PC-3 (cell line): ENCODE measurements at places on chromosomes 12 and 14.

DNA sequence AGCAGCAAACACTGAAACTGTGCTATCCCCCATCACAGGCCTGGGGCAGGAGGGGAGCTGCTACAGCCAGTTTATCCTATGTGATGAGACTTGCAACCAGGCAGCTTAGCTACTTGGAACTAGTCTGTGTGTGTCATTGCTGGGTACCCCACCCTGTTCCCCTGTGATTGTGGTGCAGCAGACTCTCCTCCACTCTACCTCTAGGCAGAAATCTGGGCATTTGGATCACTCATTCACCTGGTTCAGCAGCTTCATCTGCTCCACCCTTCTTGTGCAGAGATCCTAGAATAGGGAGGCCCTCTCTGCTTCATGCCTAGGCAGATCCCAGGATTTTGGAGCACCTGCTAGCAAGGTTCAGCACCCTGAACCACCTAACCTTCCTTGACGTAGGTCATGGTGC is 8.8 kb downstream of the TAS2R13 start:
- H3K27me3 ChIP-seq = no peaks in the 10 kb centered on the region
- no peak for DNase-seq
- H3K4me3 ChIP-seq = no peak overlapping the region
- H3K27ac ChIP-seq = no peak overlapping the region
- H3K4me1 ChIP-seq = no peaks in the 10 kb centered on the region

- no peaks in the 10 kb centered on the region for H3K27me3 ChIP-seq
- DNase-seq = no peak
- no peak overlapping the region for H3K4me3 ChIP-seq
- no peaks in the 10 kb centered on the region; the same call in 1 of the 2 replicates for H3K4me1 ChIP-seq
- H3K36me3 ChIP-seq = peaks cover 6% of the 10 kb centered on the region; the same call in 1 of the 2 replicates
- no peak overlapping the region for H3K27ac ChIP-seq
Measured at GRCh38 chr12:32726286-32726685, 29.4 kb downstream of the YARS2 start.

DNA sequence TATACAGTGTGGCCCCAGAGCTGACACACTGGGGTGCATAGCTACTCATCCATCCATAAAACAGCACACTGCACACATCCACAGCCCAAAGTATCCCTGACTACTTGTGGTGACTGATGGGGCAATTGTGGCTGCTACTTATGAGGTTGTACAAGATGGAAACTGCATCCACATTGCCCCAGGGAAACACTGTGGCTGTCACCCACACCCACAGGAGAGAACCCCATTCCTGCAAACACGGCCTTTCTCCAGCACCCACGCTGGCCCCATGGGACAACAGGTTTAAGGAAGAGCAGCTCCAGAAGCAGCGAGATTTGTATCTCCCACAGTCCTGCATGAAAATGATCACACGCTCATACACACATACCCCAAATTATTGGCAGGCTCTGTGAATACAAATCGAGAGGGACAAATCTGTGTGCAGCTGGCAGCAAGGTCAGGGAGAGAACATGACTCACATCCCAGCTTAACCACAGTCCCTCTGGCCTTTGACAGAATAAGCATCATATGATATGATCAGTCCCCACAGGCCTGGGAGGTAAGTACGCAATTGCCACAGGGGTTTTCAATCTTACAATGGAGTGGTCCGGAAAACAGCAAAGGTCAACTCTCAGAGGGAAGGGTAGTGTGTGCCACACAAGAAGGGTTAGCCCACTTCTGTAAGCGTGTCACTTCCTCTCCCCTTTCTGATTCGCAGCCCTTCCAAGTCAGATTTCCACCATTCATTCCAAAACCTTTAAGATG is 61.9 kb downstream of the ESR2 start:
- no peaks in the 10 kb centered on the region for H3K36me3 ChIP-seq
- no peaks in the 10 kb centered on the region for H3K27me3 ChIP-seq
- no peak overlapping the region for H3K4me3 ChIP-seq
- peak; percentile 88 for DNase-seq

DNA sequence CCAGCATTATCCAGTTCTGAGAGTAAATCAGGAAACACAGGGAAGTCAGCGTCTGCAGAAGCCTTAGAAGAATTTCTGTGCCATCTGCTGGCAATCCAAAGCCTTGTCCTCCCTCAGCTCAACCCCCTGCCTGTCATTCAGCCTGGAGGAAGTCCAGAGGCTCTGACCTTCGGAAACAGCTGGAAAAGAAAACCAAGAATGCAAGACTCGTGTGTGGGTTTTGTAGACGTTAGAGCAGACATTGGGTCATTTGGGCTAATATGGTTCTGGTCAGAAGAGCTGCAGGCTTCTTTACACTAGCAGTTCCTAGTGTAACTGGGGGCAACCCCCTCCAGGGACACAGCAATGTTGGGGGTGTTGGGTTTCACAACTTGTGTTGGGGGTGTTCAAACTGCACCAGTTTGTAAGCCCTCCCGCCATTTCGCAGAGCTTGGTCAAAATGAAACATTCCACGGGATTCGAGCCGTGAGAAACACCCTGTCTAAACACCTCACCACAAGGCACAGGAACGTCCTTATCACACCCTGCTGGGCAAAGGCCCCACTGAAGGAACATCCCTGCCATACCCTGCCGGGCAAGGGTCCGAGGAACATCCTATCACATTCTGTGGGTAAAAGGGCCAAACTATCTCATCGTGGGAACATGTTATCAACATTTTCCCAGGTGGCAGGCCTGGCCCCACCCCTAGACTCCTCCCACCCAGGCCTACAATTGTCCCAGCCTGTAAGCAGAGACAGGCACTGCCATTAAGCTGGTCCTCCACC is 21.0 kb upstream of the SERPINA4 start:
- DNase-seq = no peak
- H3K27me3 ChIP-seq = no peaks in the 10 kb centered on the region
- H3K4me1 ChIP-seq = no peaks in the 10 kb centered on the region
- H3K36me3 ChIP-seq = no peaks in the 10 kb centered on the region
- no peak overlapping the region for H3K27ac ChIP-seq
